ENCODE measurements at places on chromosomes 12 and 14.

- DNase-seq: no peak
Observed at GRCh38 chr14:95106971-95107370, 50.4 kb downstream of the DICER1 start.

DNA sequence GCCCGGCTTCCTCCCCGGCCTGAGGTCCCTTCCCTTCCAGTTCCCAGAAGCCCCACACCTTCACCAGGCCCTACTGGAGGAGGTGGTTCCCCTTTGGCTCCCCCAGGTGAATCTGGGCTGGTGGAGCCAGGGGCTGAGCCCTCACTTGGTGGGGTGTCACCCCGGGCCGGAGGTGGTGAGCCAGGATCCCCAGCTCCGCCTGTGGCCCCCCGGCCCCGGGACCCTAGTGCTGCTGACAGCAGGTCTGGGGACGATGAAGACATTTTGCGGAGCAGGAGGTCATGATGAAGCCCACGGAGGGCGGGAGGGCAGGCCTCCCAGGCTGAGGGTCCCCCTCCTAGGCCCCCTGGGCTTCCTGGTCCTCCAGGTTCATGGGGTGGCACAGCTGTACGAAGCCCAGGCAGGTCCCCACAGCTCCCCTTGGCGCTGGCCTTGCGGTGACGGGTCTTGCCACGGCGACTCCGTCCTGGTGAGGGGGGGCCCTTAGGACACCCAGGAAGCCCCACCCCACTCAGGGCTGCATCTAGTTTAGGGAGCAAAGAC, 16.6 kb downstream of the MAP3K12 start:
- DNase-seq: no peak

DNA sequence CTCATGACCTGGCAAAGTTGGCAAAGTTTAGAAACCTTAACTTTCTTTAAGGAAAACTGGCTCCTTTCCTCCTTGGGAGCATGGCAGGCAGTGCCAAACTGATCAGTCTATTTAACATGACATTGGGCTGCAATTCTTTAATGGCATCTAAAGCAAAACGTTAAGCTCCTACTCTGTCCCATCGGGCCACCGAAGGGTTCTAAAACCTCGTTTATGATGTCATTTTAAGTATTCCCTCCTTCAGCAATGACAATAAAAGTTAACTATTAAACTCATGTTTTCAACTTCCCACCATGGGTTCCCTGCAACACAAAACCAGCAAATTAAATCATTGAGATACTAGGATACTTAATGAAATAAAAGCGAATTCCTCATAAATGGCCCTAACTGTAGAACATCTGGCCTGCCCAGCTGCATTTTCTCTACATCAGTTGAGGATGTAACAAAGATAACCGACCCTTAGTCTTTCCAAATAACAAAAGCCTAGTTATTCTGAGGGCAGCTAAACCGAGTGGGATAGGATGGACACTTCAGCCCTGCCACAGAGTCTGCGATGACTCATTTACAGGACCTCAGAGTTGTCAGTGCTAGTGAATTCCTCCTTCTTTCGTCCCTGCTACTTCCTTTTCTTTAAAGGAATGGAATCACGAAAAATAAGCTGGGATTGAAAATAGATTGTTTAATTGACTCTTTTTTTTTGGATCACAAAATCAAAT, 34.5 kb upstream of the RIC8B start:
- DNase-seq: no peak

DNA sequence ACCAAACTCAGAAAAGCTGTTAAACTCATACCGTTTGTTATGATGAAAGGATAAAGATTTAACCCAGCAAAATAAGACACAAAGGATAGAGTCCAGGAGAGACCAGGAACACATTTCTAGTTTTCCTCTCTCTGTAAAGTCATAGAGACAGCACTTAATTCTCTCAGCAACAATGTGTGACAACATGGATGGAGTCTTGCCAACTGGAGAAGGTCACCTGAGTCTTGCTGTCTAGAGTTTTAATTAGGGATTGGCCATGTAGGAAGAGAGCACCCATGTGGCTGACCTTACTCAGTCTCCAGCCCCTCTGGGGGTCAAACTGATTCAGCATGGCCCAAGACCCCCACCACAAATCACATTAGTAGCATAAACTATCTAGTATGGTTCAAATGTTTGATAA, 151.0 kb upstream of the ATF7IP start:
- DNase-seq: no peak

GRCh38 chr12:81245907-81246570, 168.2 kb downstream of the ACSS3 start:
- no peak for DNase-seq

DNA sequence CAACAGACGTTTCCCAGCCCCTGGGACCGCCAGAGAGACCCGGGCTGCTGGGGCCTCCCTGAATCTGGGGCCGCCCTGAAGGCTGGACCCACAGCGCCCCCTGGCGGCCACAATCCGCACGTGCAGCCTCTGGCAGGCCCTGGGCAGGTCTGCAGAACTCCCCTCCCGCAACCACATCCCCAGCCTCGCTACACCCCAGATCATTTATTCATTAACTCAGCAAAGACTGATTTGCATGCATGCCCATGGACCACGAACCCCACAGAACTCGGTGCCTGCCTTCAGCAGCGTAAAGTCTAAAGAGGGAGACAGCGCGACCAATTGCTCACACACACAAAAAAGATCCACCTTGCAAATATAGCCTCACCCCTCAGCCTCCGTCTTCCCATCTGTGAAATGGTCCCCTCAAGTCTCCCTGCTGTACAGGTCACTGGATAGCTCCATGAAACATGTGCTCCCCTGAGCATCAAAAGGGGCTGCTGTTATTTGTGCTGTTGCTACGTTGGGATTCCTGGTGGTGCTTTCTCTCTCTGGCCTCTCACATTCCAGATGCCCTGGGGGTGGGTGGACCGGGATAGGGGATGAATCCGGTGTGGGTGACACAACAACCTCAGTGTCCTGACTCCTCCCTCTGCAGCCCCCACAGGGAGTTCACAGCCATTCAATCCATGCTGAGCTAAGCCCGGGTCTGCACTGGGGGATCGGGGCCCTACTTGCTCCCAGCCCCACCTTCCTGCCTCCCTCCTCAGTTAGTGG, 96.4 kb downstream of the SCARB1 start:
- DNase-seq: peak; percentile 81

DNA sequence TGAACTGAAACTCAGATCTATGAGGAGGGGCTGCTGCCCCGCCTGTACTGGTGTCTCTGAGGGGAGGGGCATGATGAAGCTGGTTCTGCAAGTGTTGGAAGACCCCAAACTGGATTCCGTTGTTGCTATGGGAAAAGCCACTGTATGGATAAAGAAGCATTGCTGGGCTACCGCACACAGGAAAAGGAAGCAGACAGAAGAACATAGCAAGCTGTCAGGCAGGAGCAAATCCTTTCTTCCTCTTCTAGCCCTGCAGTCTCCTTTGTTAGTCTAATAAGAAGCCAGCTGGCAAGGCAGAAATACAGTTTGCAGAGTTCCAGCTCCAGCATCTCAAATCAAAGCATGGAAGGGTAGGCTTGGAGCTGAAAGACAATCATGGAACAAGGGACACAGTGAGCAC, 26.3 kb upstream of the NR1H4 start:
- no peak for DNase-seq

DNA sequence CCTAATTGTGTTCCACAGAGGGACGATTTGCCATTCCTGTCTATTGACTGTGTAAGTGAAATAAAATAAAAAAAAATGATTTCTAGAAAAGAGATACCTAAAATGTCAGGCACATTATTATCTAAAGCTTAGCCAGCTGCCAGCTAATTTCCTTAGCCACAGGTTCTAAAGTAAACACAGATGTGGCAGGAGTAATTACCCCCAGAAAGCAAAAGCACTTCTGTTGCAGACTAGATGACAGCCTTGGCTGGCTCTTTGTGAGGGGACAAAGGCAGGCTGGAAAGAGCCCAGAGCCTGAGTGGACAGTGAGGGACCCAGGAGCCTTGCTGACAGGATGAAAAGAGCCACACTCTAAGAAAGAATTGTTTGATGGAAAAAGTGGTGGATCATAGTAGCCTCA, 418.1 kb downstream of the LRIG3 start:
- no peak for DNase-seq

- DNase-seq: no peak
Observed at GRCh38 chr12:91663744-91664143, 481.1 kb upstream of the DCN start.

GRCh38 chr14:90785471-90785870, 30.8 kb downstream of the TTC7B start:
- no peak for DNase-seq

GRCh38 chr12:100359822-100360221, 2.9 kb downstream of the SLC17A8 start:
- no peak for DNase-seq

GRCh38 chr12:63023926-63024325, 89.0 kb upstream of the PPM1H start:
- DNase-seq: no peak

All from activated naive CD4-positive, alpha-beta T cell treated with anti-CD3 and anti-CD28 coated beads, Interleukin-2, amount 50 U/mL, for 16 hours (primary cell).